ENCODE measurements at places on chromosomes 1 and 21. TPM values are rescaled to one million over a fixed set of nuclear protein-coding genes. Genes with fewer than 3 reads are reported as not detected.

F11R gene
- total RNA-seq: 9.8 TPM

DNA sequence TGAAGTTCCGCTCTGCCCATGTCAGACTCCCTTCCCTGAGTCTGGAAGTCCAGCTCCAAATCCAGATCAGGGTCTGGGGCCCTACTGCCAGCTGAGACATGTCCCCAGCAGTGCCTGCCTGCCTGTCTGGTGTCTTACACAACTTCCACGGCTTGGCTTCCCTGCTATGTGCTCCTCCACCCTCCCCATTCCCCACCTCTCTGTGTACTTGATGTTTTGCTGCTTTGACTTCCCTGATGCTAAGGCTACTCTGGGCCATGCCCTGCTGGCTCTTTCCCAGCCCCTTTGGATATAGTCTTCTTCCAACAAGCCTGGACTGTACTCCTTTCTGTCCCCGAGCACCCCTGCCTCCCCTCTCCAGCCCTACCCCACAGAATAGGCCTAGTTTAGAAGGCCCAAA, 7.3 kb downstream of the GJA5 start:
- DNase-seq: peak; percentile 60

PITHD1 gene
- total RNA-seq: 42.7 TPM

HORMAD1 gene
- total RNA-seq: not detected

ZSWIM5 gene
- total RNA-seq: 0.81 TPM

DNA sequence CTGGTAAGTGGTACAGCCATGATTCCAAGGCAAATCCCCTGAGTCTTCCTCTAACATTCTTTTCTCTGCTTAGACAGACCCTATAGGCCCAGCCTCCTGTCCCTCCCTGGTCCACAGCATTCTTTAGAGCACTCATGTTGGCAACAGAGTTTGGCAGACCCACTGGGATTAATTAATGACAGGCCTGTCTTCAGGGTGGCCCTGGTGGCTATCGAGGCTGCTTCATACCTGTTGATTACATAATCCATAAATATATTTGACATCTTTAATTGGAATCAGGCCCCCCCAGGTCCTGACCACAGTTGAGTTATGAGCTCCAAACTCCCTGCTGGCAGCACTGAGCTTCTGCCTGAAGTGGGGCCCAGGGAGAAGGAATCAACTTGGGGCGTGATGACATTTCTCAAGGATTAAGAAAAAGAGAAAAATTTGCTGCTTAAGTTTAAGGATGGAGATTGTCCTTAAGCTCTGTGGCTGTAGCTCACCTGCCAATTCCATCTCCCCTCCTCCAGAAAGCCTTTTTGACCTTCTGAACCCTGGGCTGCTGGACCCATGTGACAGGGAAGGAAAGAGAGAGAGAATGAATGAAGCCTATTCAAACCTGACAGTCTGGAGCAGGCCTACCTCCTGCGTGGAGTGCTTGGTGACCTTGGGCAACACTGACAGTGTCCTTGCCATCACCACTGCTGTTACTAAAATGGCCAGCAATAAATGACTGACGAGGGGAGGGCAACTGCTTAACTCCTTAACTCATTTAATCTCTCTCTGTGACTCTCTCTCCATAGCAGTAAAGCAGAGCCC, 156.6 kb downstream of the TRABD2B start:
- no peak for DNase-seq

SPRR2E gene
- total RNA-seq: not detected

ARHGEF10L gene
- 59.9 TPM for total RNA-seq

INSRR gene
- 0.46 TPM for total RNA-seq

- no peak for DNase-seq
Observed at GRCh38 chr1:202329891-202330290, 11.8 kb downstream of the UBE2T start.

DNA sequence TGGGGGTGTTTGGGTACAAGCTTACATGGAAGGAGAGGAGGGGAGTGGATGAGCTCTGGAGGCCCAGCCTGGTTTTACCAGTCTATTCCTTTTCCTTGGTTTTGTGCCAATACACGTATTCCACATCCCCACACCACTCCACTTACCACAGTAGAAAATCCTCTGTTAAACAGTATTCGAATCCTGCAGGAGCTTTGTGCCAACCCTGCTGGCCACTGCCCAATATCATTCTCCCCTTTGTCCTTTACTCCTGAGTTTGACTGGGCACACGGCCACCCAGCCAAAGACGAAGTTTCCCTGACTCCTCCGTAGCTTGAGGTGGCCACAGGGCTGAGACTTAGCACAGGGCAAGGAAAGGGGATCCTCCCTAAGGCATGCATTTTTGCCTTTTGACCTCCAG, 61.6 kb downstream of the TMCO4 start:
- peak; percentile 50 for DNase-seq

ZNF670 gene
- 1.0 TPM for total RNA-seq

LDLRAD1 gene
- total RNA-seq: not detected

- DNase-seq: no peak
Observed at GRCh38 chr1:186155594-186155993, 219.5 kb downstream of the TPR start.

DNA sequence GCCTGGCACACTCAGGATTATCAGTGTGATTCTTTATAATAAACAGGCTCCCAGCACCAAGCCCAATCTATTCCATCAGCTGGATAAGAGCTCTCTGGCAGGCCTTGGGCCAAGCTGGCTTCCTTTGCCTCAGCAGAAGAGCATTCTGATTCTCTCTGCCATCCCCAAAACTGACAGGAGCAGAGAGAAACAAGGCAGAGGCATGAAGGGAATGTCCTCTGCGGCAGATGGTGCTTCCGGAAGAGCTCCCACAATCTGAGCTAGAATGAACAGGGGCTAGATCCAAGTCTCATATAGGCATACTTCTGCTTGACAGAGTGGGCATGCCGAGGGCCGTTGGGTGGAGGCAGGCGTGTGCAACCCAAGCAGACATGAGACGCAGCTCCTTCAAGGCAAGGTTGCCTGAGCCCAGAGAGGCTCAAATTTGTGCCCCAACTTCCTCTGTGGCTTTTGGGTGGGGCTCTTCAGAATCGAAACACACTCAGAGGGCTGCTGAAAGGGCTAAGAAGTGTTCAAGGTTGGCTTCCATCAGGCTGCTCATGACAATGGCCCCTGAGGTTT, 4.0 kb downstream of the CAPN2 start:
- DNase-seq: no peak

SLAMF9 gene
- total RNA-seq: not detected

DNA sequence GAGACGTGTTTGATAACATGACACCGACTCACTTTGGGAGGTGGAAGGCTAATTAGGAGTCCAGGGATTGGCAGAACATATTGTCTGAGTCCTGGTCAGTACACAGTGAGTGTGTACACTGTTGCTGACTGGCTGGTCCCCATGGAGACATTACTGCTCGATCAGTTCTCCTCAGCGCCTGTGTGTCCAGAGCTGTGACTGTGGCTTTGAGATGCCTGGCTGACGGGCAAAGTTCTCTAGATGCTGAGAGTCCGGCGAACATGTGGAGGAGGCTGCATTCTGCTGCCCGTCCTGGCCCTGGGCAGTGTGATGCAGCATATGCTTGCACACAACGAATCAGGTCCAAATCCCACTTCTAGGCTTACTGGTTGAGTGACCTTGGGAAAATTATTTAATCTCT, 280.1 kb upstream of the ST6GALNAC5 start:
- no peak for DNase-seq
